ENCODE measurements at places on chromosomes 4 and X.

DNA sequence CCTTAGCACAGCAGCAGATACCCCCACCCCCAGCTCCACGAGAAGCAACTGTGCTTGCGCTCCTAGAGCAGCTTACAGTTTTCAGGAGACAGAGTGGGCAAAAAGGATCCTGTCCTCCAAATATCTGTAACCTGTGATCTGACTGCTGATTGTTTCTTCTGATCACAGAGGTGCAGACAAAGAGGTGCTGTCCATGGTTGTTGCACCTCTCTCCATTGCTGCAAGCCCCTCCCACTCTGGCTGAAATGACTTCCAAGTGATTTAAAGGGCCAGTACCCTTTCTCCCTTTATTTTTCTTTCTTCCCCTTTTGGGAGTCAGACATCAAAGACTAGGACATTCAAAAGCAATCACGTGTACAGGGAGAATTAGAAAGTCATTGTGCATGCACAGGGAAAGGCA is 205.3 kb upstream of the GEMIN8 start:
- no peak for DNase-seq

DNA sequence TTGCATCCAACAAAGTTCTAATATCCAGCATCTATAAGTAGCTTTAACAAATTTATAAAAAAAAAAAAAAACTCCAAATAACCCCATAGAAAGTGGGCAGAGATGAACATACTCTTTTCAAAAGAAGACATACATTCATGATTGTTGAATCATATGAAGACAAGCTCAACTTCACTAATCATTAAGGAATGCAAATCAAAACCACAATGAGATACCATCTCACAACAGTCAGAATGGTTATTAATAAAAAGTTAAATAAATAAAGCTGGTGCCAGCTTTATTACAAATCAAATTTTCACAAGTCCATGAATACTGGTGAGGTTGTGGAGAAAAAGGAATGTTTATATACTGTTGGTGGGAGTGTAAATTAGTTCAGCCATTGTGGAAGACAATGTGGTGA is 592.0 kb downstream of the IQCM start:
- no peak for DNase-seq

DNA sequence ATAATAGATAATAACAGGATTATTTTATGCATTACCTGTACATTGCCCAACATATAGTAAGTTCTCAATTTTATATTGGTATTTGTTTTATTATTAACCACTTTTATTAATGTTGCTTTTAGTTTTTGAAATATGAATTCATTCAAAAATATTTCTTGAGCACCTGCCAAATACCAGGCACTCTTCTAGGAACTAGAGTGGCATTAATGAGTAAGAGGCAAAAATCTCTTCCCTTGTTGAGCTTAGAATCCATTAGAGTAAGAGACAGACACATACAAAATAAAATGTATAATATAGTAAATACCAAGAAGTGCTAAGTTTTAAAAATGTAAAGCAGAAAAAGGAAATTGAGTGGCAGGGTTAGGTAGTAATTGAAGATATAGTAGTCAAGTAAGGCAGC is 45.8 kb downstream of the TET2 start:
- DNase-seq, result no peak

DNA sequence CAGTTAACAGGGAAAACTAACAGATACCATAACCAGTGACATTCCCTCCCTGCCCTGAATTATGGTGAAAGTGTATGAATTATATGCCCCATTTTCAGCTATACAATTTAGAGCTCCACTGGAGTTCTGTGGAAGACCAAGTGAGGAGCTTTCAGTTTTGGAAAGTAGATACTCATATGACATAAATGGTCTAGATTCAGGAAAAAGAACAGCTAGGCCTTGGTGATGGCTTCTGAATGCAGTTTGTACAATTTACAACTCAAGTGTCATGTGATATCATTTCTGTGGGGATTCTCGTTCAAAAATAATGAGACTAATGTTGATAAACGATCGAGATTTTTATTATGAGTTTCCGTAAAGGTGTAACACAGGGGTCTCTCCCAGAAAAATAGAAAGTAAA is 8.2 kb upstream of the SEC24B start:
- no peak for DNase-seq

DNA sequence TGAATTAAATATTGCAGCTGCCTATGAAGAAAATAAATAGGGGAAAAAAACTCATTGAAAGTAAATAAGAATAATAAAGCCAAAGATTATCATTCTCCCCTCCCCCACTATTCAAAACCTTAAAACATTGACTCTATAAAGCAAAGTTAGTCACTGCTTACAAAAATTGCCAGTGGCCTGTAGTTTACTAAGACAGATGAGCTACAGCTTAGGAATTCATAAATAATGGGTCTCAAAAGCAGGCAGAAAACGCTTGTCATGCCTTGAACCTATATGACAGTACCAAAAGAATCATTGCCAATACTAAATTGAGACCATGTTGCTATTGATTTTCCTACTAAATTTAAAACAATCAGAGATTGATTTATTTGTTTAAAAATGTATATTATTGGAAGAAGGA is 78.9 kb downstream of the SLC10A7 start:
- no peak for DNase-seq

DNA sequence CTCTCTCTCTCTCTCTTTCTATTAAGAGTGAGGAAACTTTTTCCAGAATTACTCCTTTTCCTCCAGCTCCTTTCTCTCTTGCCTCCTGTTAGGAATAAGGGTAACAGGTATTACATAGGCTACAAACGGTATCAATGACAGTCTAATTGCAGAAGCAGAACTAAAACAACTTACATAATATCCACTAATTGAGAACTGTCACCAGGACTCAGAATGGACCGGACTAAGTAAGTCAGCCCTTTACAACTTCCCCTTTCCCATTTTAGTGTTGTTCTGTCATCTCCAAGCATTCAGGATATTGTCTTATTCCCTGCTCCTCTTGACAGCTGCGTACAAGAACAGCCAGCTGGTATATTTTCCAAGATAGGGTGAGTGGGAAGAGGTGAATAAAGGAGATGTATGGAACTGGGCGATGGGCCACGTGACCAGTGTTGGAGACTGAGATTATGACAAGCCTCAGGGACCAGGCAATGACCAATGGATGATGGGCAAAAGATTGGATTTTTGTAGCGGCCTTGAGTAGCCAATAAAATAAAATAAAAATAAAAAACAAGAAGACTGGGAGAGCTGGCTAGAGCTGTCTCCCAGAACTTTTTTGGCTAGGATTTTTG is 2.3 kb upstream of the FNIP2 start:
- no peak for DNase-seq

DNA sequence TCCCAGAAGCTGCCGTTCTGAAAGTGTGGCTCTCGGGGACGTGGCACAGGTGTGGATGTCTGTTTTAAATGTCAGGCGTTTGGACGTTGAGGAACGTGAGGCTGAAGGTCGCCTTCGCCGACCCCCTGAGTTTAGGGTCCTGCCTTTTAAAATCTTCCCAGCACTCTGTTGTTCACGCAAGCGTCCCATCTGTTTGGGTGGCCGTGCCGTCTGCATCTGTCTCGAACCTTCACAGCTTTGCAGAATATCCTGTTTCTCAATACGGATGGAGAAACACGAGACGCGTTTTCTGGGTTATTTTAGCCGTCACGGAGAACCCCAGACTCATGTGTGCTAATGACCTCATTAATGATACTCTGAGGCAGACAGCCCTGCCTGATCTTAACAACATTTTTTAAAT is 31.5 kb downstream of the SHOX start:
- no peak for DNase-seq

DNA sequence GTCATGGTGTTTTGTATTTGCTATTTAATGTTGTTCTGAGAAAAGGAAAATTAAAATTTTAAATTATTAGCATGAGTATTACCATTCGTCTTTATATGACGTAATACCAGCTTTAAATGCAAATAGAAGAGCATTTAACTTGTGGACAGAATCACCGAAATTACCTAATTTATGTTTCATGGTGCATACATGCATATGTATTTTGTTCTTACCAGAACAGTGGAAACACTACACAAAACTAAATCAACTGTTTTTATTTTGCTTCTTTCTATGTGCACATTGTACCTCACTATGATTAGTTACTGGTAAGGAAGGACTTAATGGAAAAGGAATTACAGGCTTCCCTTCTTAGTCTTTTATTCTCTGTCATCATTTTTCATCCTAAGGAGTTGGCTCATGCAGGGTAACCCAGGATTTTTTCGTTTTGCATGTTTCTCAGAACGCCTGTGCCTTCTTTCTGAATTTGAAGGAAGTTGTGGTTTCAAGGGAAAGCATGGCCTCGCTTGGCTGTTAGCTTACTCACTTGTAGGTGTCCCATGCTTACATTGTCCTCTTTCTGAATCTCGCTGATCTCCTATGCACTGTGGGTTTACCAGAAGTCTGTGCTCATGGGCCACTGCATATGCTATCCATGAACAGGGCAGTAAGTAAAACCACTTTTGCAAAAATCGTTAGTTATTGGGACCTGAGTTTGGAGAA is 300.0 kb upstream of the PUDP start:
- no peak for DNase-seq

DNA sequence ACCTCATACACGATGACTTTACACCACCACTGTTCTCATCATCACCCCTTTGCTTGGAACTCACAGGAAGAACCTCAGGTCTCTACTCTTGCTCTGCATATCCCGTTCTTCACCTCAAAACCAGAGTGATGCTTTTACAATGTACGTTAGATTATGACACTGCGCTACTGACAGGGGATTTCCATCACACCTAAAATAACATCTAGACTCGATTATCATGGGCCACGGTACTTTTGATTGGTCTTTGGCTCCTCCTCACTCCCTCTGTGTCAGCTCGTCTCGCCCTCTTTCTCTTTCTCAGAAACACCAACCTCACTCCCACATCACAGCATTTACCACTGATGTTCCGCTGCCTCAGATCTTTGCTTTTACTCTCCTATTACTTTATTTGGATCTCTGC is 172.4 kb downstream of the TLL1 start:
- no peak for DNase-seq
